ENCODE measurements at places on chromosomes 3 and 15.

DNA sequence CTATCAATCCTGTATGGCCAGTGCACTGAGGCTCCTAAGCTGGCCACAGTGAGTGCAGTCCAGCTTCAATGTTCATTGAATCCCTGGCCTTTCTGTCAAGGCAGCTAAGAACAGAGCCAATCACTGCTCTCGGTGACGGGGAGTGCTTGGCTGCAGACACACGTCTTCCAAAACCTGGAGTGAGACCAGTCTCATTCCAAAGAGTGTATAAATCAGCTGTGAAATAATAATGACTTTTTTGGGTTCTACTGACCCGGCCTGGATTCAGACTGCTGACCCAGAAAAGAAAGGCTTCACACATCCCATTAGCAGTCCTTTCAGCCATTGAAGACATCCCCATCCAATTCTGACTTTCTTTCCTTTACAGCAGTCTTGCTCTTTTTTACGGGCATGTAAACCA is 665.5 kb downstream of the GBE1 start:
- no peak for DNase-seq

DNA sequence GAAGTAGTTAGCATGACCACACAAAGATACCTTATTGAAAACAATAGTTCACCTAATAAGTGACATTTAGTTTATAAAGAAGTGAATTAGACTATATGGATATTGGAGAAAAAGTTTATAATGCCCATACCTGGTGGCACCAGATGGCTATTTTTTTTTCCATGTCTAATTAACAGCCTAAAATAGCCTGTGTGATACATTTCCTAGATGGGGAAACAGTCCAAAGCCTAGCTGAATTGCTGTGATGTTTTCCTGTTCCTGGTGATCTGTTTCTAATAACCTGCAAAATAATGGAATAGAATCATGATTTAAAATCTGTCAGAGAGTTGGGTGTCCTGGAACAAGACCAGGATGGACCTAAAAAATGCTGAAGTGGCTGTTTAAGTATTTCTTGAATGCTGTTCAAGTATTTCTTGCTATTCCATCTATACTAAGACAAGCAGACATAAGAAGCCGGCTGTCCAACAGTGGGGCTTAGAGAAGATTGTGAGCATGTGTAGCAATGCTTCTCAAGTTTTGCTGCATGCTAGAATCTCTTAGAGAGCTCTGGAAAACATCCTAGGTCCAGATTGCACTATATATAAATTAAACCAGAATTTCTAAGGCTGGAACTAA is 31.3 kb downstream of the LRRC3B start:
- no peak for DNase-seq

DNA sequence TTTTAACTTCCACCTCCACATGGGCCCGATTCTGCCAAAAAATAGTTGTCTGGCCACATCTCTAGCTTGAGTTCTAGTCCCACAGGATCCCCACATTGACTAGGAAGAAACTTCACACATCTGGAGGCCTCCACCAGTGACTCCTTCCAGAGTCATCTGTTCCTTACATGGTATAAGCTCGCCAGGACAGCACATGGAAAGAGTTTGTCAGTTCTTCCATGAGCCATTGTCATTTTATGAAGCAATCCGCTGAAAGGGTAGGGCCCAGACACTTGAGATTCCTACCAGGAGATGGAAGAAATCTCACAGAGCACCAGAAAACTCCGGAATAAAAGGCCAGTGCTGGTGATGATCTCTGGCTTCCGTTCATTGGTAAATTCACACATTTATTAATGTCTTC is 350.5 kb upstream of the ICE2 start:
- no peak for DNase-seq

- DNase-seq: no peak
Measured at GRCh38 chr15:34665498-34666116, 82.2 kb upstream of the GOLGA8B start.

DNA sequence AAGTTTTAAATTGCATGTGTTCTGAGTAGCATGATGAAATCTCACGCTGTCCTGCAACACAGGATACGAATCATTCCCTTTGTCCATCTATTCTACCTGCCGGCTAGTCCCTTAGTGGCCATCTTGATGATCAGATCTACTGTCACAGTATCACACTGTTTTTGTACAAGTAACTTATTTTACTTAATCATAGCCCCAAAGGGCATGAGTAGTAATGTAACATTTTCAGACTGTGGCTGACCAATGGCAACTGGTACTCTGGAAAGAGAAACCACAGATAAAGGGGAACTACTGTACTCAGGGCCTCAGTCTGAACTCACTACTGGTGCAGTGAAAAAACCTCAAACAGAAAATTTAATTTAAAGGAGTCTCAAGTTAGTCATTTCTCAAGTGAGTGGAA is 127.3 kb upstream of the MRPL3 start:
- DNase-seq: peak; percentile 64

DNA sequence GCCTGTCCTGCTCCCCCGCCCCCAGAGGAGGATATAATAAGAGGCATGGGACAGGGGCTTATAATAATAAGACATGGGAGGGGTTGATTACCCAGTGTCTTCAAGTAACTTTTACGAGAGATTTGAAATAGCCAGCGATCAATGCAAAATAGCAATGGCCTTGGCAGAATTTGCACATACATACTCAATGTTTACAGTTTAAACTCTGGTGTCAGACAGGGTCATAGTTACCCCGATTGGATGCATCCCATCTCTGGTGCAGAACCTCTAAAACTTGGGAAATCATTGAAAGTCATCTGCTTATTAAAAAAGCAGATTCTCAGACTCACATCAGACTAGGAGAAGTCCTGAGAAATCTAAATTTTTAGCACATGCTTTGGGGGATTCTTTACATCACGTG is 61.0 kb downstream of the TRAK1 start:
- no peak for DNase-seq

- no peak for DNase-seq
Measured at GRCh38 chr3:99674086-99674789, 35.8 kb downstream of the COL8A1 start.

- no peak for DNase-seq
Measured at GRCh38 chr15:47971637-47972036, 149.2 kb upstream of the SLC24A5 start.

- DNase-seq: no peak
Measured at GRCh38 chr3:100503448-100503847, 11.0 kb downstream of the TMEM45A start.

DNA sequence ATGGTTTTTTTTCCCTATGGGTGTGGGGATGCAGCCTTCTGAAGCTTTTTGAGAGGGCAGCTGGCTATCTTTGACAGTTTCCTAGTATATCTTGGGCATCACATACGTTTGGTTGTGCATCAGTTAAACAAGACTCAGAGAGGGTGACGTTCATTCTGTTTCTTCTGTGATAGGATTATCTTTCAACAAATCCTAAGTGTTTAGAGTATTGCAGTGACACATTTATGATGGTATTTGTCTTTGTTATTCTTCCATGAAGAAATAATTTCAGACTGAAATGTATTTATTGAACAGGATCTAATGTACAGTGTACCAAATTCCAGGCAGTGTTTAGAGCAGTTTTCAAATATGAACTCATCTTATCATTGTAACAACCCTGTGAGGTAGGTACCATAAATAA is 114.4 kb downstream of the PLCL2 start:
- DNase-seq: peak; percentile 40

DNA sequence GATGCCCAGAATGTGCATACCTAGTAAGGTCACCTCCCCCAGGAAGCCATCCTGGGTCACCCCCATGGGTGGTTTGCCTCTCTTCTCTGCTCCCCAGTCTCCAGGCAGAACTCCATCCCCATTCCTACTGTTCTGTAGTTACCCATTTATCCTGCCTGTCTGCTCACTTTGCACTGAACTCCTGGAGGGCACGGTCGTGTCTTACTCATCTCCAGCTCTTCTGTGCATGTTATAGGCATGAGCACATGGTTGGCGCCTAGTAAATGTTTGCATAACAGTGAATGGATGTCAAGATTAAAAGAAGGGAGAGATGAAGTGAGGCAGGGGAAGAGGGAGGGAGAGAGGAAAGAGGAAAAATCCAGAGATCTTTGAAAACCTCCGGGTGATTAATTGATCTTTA is 208.4 kb upstream of the TRIM42 start:
- no peak for DNase-seq

DNA sequence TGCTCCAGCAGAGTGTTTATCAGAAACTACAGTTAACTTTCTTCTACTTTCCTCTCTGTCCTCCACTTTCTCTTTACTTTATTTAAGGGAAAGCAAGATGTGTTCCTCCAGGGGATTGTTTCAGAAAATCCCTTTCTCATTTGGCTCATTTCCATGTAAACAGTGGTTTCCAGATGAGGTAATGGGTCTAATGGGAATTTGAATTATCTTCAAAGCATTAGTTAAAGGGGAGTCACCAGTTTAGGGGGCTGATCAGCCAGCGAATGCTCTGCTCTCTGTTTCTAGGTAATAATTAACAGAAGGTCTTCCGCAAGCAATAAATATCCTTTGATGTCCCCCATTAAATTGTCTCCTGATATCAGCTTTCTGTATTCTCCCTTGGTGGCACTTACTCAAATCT is 30.4 kb upstream of the ZNF639 start:
- DNase-seq: no peak

DNA sequence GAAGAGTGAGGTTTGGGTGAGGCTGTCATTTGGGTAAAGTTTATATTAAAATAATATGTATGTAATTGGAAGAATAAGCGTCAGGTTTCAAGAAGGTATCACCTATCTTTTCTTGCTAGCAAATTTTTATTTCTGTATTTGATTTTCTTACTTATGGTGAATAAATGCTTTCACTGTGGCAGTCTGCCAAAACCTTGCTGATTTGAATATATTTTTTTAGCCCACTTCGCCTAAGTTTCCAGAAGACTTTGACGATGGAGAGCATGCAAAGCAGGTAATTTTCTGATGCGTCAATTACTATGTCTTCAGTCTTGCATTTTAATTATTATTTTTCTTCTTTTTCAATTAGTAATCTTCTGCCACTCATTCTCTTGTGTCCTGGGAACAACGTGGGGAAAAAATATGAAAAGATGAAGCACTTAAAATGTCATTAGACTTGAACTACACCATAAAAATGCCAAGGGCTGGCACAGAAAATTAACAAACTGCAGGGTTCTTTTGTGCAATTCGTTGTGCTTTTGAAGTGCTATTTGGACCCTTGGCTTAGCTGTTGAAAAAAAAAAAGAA is 40.4 kb downstream of the SRP14 start:
- no peak for DNase-seq

GRCh38 chr3:133489466-133490085 is 83.9 kb upstream of the CDV3 start:
- no peak for DNase-seq

DNA sequence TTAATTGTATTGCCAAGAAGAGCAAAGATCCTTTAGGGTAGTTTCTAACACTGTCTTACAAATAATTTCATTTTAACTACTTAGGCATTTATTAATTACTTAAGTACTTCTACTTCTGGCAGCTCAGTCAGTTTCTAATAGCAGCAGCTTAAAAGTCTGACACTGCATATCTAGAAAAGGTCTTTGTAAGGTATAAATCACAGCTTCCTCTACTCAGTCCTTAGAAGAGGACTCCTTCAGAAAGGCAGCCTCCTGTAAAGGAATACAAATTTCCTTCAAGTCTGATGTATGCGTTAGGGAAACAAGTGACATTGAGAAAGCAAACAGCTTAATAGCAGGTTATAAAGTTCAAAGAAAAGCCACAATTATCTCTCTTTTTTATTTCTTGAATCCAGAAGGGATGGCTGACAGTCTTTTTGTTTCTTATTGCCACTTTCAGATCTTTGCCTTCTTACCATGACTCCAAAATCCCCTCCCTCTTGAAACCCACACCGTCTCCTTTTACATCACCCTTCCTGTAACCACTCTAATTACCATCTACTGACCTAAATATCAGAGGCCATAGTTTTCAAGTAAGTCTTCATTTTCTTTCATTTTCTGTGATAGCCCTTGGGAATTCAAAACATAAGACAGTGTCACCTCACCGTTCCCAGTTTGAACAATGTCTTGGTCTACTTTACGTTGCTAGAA is 109.5 kb downstream of the CGGBP1 start:
- DNase-seq: no peak

- peak; percentile 36 for DNase-seq
Measured at GRCh38 chr15:90114451-90114901, 12.2 kb upstream of the IDH2 start.

GRCh38 chr3:20103731-20104130 is 63.5 kb downstream of the KAT2B start:
- DNase-seq: no peak

- no peak for DNase-seq
Measured at GRCh38 chr3:15638891-15639262, 37.3 kb downstream of the BTD start.

GRCh38 chr3:141814375-141814774 is 51.2 kb downstream of the GRK7 start:
- no peak for DNase-seq

GRCh38 chr15:66144978-66145725 is 108.4 kb downstream of the MEGF11 start:
- no peak for DNase-seq

DNA sequence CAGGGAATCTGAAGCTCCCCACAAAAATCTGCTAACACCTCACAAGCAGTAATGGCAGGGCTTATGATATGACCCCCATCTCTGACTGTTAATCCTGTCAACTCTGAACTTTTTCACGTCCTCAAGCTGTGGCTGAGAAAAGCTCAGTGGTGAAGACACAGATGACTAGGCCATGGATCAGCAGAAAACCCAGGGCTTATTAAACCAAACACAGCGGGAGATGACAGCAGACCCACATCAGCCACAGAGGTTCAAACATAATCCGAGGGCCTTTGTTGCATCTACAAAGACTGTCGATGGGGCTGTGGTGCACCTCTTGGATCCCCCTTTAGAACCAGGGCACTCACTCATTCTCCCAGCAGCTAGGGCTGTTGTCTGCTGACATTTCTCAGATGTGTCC is 50.4 kb downstream of the GLB1 start:
- no peak for DNase-seq

GRCh38 chr3:41094351-41094750 is 105.0 kb upstream of the CTNNB1 start:
- no peak for DNase-seq

GRCh38 chr3:192275741-192276355 is 451.5 kb downstream of the FGF12 start:
- no peak for DNase-seq

Measured in hematopoietic multipotent progenitor cell treated with erythropoietin and hydrocortisone succinate and interleukin-3 and kit ligand, for 6 days (in vitro differentiated cells).